EH (cell line): ENCODE measurements at places on chromosomes 2 and 18.

DNA sequence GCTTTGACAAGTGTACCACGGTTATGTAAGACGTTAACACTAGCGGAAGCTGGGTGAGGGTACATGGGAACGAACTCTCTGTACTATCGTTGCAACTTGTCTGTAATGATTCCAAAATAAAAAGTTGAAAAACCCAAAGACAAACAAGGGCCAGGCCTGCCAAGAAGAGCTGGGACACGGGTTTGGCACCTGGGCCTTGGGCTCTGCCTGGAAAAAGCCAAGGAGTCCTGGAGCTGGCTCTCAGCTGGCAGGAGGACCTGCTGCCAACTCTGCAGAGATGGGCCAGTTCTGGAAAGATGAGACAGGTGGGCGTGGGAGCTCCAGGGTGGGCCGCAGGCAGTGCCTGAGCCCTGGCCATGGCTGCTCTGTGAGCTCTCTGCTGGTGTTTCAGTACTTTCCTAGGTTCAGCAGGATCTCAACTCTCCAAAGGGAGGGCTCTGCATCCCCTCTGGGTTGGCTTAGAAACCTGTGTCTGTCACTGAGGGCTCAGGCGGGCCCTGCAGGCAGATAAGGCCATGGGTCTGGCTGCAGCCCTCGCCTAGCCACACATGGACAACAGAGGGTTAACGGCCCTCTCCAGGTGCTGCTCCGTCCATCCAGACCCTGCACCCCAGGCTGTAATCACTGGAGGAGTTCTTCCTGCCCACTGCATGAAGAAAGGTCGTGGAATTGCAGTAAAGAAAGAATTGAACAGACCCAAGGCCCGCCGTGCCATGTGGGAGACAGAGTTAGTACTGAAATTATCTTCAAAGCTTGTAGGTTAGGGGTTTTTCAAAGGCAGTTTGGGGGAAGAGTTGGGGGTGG lies 89.9 kb downstream of the RHOB start:
- no peak for DNase-seq

DNA sequence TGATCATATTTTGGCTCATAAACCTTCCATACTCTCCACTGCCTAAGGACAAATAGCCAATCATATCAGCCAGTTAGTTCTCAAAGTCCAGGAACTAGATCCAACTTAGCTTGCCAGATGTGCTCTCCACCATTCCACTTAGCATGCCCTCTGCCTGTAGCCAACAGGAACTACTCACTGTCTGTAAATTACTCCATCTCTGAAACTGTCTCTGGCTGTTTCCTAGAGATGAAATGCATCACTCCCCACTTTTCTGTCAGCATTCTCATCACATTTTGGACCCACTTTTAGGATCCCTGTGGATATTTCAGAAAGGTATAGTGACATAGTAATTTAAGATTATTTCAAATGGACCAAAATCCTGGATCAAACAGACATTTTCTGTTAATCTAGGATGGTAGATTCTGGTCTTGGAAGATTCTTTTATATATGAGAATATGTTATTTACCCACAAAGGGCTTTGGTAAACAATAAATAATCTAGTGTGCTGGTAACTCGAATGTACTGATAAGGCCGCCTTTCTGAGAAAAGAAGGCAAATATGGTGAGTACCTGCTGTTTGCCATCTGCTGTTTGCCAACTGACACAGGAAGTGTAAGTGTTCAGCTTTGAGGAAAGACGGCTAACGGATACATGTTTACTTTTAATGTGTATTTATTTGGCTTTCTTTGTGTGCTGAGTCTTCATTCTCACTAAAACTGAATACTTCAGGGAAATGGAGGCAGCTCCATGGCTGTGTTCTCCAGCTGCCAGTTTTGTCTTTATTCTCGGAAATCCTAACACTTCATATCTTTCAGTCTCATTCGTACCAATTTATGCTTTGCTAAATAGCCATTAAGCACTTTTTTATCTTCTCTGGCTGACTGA lies 79.5 kb downstream of the EVA1A start:
- DNase-seq, result peak; percentile 43

GRCh38 chr2:2849464-2850217 lies 518.6 kb upstream of the MYT1L start:
- DNase-seq, result no peak

- DNase-seq, result no peak
These were observed 134.3 kb upstream of the TACR1 start for GRCh38 chr2:75333646-75334045.

GRCh38 chr2:74824679-74825078 lies 9.2 kb upstream of the HK2 start:
- no peak for DNase-seq

DNA sequence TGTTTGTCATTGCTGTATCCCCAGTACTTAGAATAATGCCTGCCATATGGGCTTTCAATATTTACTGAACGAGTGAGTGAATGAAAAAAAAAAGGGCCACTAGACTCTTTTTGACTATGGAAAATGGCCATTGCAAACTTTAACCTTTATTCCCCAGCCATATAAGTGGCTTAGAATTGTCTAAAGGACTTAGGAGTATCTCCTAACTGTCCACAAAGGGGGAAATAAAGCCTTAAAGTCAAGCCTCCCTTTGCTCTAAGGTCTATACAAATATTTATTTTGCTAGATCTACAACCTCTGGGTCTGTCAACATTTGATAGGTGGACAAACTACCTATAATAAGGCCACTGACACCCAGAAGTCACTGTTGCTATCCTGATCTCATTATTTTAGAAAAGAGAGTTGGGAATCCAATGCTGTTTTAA lies 25.7 kb downstream of the UPP2 start:
- no peak for DNase-seq

DNA sequence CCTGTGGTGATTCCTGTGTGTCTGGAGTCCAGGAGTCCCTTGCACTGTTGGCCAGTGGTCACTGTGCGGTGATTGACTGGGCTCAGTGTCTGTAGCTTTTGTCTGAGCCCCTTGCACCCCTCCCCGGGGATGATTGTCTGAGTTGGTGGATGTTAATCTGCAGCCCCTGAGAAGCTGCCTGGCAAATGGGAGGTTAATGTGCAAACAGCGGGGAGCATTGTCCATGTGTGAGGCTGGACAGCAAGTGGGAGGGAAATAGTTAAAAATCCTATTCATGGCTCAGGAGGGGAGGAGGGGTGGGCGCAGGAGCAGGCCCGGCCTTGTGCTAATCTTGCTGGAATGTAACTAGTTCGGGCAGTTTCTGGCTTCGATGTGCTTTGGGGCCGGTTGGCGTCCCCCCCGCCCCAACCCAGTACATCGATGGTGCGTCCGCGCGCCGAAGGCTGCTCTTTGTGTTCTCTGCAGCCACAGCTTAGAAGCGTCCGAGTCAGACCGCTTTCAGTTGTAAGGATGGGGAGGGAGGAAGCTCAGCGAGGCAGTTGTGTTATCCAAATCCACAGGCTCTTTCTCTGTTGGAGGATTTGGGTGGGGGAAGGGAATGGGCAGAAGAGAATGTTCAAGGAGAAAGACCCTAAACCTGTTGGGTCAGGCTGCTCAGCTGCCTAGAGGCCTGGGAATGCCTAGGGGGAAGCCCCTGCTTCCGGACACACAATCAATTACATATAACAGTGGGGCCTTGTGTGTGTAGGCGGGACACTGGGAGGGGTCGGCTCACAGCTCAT lies 71.8 kb downstream of the TGOLN2 start:
- peak; percentile 88 for DNase-seq

DNA sequence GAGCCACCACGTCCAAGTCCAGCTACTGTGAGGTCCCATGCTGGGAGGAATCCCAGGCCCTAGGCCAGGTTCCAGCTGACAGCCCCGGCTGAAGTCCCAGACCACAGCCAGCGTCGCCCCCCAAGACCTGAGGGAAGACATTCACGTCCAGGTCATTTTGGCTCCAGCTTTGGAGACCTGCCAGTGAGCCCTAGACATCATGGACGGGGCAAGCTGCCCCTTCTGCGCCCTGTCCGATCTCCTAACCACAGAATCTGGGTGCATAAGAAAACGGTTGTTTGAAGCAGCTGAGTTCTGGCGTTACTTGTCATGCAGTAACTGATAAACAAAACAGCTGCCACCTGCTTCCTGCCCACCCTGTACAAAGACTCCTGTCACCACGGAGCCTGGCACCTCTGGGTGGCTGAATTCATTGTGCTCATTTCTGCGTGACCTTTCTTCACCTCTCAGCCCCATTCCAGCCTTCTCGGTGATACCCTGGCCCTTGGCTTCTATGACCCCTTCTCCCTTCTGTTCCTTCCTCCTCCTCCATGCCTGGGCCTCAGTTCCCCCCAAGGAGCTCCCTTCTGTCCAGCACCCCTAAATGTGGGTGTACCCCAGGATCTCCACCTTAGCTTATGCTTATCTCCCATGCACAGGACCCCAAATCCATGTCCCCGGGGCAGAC lies 72.6 kb upstream of the SMAD7 start:
- no peak for DNase-seq

DNA sequence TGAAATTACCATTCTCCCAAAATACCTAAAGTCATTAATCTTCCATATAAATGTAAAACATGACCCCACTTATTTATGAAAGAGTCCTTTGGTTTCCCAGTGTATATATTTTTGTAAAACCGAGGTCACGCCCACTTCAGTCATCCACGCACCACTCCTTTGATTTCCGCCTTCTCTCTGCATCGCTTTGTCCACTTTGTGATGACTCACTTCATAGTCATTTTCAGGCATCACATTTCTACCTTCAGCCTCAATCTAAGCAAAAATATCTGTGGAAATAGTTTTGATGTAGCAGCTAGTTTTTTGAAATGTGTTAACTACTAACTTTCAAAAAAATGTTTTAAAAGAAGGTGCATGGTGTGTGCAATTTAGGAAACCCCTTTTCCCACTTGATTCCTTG lies 793.5 kb upstream of the SOX11 start:
- no peak for DNase-seq

DNA sequence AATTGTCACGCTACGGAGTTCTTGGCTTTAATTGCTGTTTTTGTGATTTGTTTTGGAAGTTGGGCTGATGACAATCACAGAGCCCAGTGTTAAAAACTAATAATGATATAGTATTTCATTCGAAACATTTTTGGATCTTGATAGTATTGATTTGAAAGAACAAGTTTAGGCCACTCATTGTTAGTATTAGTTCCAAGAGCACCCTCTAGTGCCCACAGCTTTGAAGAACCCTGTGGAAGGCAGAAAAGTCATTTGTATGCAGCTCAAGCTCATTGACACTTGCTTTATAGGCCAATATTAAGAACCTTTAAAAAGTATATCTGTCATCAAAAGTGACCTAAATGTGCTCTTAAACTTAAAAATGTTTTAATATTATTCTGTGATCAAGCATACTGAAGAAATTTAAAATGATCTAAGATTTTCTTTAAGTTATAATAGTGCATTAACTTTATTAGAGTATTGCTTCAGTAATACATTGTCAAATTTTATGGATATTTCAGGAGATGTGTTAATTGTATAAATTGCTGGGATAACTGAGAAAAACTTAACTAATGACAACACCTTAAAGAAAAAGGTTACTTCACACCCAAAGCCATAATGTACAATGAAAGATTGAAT lies 191.0 kb downstream of the GRB14 start:
- peak; percentile 53 for DNase-seq

GRCh38 chr2:183459466-183459865 lies 335.2 kb downstream of the NUP35 start:
- no peak for DNase-seq
